ENCODE measurements at places on chromosomes 6 and 20.

- DNase-seq, result no peak
Measured at GRCh38 chr20:58538752-58539151, 23.6 kb upstream of the APCDD1L start.

GRCh38 chr20:7859356-7859802 is 80.9 kb downstream of the HAO1 start:
- no peak for DNase-seq

DNA sequence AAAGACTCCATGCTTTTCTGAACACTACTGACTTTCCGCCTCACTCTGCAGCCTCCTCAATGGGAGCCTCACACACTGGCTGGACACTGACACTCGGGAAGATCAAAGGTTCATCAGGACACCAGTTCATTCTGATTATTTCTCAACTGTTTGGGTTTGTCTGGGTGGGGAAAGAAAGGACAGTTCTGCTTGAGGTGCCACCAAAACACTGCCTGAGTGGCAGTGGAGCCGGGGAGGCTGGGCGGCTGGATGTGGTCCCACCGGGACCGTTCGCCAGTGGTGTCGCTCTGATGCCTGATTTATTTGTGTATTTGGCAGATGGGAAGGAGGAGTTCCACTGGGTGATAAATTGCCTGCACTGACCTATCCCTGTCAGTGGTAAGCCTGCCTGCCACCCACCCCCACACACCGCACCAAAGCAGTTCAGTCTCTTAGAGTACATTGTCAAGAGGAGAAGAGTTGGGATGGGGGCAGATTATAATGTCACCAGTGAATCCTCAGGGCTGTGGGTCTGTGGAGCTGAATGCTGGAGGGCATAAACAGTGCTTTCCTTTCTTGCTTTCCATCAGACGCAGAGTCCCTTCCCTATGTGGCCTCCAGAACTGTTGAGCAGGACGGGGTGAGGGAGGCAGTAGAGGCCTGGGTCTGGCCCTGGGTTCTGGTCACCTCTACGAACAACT is 49.8 kb downstream of the EDN1 start:
- no peak for DNase-seq

GRCh38 chr6:116047173-116047933 is 13.3 kb downstream of the FRK start:
- DNase-seq, result no peak

DNA sequence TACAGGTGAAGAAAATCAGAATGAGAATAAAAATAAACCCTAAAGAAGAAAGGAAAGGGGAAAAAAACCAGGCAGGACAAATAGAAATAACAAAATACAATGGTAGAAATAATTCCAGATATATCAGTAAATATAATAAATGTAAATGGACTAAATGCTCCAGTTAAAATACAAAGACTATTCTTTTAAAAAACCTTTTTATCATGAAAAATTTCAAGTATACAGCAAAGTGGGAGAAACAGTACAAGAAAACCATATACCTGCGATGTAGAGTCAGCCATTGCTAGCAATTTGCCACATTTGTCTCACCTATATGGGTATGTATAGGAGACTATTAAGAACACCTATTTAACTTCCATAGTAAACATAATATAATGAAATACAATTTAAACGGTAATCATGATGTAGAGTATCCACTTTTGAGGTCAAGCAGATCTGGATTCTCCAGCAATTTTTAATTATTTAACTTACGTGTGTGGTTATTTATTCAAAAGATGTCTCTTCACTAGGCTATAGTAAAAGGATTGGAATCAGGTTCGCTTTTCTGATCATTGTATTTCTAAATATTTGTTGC is 914 bp upstream of the VAPB start:
- no peak for DNase-seq

GRCh38 chr6:33410711-33411631 is at the start of gene PHF1:
TSS of gene PHF1 (plus strand) at chr6:33411014. CDS start at chr6:33412264, 1,250 bp downstream.
- no peak for DNase-seq

GRCh38 chr20:2978519-2978918 is 64.9 kb upstream of the GNRH2 start:
- no peak for DNase-seq

DNA sequence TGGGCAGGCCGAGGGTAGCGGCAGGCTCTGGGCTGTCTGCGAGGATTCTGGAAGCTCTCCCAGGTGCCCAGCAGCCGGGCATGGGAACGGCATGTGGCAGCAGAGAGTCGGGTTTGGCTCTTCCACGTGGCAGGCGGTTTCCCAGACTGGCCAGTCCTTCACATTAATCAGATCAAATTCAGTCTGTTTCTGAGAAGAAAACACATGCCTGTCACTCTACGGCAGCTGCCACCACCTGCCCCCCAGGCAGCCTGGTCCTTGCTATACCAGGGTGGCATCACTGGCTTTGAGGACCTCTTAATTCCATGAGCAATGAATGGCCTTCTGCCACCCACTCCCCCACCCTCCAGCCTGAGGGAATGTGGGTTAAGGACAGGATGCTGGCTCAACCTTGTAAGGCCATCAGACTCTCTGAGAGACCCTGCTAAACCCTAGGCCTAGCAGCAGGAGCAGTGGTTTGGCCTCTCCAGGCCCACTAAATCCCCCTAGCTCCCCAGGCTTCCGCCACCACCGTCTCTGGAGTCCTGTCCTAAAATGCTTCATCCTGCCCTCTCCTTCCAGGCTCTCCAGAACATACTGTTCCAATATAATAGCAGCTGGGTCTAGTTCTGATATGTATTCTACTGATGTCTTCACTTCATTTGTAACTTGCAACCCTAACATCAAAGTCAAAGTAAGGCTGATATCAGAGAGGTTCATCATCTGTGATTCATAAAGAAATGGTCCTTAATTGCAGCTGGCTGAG is 47.8 kb downstream of the PLCG1 start:
- DNase-seq, result no peak

DNA sequence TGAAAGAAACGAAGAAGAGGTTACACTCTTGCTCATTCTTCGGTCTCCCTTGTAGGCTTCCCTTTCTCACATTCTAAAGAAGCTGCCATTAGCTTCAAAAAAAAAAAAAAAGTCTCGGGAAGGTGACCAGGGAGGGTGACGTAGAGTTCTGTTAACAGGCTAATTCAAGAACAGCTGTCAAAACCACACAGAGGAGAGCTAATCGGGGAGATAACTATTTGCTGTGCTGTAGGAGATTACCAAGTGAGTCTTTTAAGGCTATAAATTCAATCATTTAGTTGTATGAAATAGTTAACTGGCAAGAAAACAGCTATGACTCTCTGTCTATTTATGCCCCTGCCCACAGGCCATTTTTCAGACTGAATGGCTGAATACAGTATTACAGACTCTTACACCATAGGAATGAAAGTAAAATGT is 256.8 kb downstream of the SYNE1 start:
- no peak for DNase-seq

GRCh38 chr6:20791944-20792343 is 257.7 kb downstream of the CDKAL1 start:
- no peak for DNase-seq

DNA sequence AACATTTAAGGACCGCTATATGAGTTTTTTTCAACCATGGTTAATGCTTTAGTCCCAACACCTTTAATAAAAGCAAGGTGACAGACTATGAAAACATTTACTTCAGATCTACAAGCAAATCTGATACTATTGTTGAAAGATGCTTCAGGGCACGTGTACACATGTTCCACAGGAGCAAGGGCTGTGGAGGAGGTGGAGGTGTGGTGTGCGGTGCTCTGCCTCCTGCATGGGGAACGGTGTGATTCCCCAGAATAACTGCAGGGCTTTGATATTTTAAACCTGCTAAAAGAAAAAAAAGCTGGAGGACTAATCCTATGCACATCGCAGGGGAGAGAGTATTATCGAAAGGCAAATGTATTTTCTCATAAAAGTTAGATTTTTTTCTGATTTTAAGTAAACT is 188.1 kb upstream of the CEP162 start:
- no peak for DNase-seq

- DNase-seq, result no peak
Measured at GRCh38 chr6:110448846-110449540, 27.4 kb downstream of the SLC22A16 start.

- DNase-seq, result no peak
Measured at GRCh38 chr6:12845224-12846004, 128.8 kb downstream of the PHACTR1 start.

GRCh38 chr6:146551545-146551944 is 7.9 kb downstream of the RAB32 start:
- DNase-seq, result no peak

- no peak for DNase-seq
Measured at GRCh38 chr6:116254297-116255056, 602 bp upstream of the TSPYL4 start.

GRCh38 chr20:17570347-17571152 is 675 bp downstream of the DSTN start:
- peak; percentile 9 for DNase-seq

GRCh38 chr20:46312075-46312944 is 4.0 kb upstream of the CDH22 start:
- no peak for DNase-seq

GRCh38 chr20:49566401-49567364 is 1.3 kb downstream of the PTGIS start:
- DNase-seq, result no peak

GRCh38 chr20:61454053-61454452 is 202.0 kb downstream of the CDH4 start:
- DNase-seq, result no peak

DNA sequence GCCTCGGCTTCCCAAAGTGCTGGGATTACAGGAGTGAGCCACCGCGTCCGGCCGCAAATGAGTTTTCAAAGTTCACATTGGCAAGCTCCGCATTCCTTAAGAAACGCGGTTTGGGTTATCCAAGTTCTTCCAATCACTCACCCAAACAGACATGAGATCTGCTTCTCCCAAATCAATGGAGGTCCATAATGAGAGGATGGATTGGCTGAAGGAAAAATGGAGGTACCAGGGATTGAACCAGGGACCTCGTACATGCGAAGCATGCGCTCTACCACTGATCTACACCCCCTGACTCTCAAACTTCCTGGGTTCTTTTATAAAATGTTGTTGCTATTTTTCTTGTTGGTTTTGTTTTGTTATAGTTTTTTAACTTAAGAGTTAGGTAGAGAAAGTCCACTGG is 170.0 kb downstream of the GPX5 start:
- no peak for DNase-seq

GRCh38 chr20:58241766-58242465 is 13.5 kb upstream of the ANKRD60 start:
- DNase-seq, result no peak

GRCh38 chr6:125792680-125793079 is 1.9 kb downstream of the NCOA7 start:
- DNase-seq, result no peak

DNA sequence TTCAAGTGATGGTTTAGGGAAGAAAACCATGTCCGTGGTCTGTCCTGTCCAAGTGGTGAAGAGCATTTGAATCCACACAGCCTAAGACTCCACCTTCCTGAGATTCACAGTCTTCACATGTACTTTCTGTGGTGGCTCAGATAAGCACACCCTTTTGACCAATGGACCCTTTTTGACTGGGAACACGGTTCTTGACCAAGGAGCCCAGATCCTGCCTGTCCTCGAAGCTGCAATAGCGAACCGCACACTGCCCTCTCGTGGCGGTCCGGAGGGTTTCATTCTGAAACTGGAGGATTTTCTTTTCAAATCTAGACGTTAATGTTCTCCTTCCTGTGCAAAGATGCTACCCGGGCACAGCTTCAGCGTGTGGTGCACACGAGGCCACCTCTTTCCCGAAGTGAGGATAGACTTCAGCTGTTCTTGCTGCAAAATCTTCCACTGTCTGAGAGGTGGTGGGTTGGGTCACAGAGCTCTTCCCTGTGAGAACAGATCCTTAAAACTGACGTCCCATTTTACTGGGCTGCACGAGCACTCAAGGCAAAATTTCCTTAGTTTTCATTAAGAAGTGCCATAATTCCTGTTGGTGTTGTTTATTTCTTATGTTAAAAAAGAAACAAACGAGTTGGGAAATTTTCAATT is 90.5 kb downstream of the SYNJ2 start:
- peak; percentile 47 for DNase-seq

Data from activated naive CD4-positive, alpha-beta T cell (primary cell).